Hematopoietic multipotent progenitor cell treated with erythropoietin and hydrocortisone succinate and interleukin-3 and kit ligand, for 17 days (in vitro differentiated cells): ENCODE measurements at places on chromosomes 1 and 21.

DNA sequence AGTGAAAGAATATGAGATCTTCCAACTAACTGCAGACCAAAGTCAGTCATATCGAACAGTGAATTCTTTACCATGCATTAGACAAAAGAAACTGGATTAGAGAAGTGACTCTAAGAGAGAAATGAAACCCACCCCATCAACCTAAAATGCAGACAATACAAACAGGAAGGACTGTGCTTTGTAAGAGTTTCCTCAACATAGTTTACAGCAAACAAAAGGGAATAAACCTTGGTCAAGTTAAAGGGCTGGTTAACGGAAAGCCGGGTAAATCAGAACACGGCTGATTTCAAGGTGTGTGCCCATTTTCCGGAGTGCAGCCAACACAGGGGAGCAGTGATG lies 39.2 kb downstream of the SIPA1L2 start:
- no peak for DNase-seq

DNA sequence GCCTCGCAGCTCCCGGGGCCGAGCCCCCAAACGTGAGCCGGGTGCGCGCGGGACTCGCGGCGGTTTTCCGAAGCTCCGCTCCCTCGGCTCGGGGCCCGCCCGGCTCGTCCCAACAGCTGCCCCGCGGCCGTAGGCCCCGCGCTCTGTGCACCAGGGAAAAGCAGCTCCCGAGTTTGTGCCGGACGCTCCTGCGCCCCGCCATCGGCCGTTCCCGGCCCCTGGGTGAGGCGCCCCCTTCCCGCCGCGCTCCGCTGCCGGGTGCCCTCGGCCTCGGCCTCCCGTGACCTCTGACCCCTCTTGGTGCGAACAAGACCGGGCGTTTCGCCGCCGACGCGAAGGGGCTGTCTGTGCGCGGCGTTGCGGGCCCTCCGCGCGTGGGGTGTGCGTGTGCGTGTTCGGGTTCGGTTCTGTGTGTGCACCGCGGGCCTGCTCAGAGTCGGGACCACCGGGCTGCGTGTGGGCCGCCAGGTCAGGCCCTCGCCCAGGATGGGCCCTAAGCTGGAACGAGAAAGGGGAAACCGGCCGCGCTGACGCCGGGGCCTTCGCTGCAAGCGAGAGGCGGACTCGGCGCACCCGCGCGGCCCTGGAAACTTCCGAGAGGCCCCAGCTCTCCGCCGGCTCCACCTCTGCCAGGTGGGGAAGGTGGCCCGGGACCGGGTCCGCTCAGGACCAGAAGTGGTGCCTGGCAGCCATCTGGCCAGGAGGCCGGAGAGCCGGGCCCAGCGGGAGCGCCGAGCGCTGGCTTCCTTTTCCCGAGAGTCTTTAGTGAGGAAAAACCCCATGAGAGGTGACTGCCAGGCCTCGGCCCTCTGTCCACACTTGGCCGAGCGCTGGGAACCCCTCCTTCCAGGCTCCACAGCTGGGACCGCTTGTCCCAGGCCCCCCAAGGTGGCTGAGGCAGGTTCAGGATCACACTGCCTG lies 1.9 kb downstream of the PRDM16 start:
- DNase-seq = no peak

DNA sequence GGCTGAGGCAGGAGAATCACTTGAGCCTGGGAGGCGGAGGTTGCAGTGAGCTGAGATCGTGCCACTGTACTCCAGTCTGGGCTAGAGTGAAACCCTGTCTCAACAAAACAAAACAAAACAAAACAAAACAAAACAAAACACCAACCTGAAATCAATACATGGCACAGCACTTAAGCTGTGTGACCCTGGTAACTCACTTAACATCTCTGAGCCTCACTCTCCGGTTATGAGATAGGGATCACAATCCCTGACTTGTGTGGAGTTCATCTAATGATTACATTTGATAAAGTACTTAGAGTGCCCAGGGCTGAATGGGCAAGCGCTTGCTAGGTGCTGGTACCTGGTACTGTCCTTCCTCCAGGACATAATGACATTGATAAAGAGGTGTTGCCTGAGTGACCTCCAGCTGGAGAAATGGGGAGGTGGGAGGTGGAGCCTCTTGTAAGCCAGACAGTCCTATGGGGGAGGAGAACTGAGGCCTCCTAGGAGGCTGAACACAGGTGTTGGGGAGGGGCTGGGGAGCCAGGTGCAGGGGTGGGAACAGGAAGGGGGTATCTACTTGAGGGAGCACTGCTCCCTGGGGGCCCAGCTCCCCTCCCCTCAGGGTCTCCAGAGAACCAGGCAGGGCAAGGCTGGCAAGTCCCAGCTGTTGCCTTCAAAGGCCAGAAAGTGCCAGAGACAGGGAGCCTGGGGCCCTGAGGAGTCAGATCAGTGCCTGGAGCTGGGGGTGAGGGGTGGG lies 17.9 kb downstream of the FOXO6 start:
- no peak for DNase-seq

DNA sequence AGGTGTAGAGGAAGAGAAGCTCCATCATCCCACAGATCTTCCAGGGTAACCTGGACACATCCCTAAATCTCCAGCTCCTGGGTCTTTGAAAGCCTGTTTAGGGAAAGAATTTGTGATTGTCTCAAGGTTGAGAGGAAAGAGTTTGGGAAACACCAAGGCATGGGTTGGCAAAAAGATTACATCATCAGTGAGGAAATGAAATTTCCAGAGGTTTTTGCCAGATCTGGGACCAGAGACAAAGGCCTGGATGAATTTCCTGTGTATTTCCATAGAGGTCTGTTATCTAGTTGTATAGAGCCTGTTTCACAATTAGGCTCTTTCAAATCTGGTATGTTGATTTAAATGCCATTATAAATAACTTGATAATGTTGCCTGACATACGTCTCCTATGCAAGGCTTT lies 82.3 kb downstream of the GPR89B start:
- no peak for DNase-seq

DNA sequence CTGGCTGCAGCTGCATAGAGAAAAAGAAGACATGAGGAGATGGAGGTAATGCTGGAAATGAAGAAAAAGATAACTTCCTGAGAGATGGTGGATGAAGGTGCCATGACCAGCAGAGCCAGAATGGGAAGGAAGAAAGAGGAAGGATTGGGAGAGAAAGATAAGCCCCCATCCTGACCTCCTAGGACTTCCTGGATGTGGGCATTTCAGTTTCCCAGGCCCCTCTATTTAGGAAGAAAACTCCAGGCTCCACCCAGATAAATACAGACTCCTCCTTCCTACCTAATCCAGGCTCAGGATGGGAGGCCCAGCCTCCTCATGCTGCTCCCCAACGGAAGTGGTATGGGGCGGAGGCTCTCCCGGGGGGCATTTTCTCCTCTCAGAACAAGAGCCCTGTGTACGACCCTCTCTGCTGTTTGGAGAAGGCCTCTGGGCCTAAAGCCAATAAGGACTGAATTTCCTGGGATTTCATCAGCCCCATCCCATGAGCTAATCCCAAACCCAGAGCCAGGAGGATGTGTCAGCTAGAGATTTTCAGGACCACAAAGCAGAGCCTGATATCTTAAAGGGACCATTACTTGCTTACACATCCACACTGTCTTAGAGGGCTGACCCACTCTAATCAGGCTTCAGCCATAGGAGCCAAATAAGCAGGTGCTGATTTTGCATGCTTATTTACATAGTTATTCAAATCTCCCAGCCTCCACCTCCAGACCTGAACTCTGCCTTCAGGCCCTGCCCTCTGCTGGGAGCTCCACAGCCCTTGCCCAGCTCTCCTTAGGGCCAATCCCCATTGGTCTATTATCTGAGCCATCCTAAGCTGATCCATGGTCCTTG lies 5.1 kb upstream of the ARHGEF2 start:
- peak; percentile 67 for DNase-seq
